Amygdala (tissue), 56 donors: ENCODE measurements at places on chromosomes 3 and 15.

- DNase-seq = no peak
Observed at GRCh38 chr15:84953726-84954125, 27.9 kb upstream of the PDE8A start.

DNA sequence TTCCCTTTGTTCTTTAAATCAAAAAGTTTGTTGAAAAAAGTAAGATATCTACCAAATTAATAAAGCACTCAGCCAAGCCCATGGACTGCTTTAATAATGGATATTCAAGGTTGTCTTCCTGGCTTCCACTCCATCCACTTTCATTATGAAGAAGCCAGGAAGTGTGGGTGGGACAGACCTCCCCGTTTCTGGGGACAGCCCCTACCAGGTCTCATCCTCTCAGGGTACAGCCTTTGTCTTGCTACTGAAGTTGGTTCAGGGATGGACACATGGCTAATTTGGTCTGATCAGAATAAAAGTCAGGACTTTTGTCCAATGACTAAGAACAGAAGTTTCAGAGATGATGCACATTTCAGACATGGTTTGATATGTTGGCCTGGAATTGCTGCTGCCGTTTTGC, 32.6 kb downstream of the CCNB2 start:
- DNase-seq = no peak

- DNase-seq = no peak
Observed at GRCh38 chr3:69320871-69321271, 65.0 kb downstream of the FRMD4B start.

DNA sequence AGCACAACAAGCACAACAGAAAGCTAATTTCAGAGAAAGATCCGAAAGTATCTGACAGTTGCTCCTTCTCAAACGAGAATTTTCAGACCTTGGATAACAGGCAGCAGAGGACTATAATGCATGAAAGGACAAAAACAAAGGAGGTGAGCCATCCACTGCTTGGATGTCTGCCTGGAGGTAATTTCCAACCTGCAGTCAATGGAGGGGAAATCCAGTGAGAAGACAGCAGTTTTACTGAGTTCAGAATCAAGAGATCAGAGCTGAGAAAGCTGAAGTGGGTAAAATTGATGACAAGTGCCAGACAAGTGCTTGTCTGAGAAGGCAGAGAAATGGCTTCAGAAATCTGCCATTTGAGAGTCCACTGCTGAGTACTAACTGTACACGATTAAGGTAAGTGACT, 22.1 kb downstream of the UBE3A start:
- DNase-seq = no peak

DNA sequence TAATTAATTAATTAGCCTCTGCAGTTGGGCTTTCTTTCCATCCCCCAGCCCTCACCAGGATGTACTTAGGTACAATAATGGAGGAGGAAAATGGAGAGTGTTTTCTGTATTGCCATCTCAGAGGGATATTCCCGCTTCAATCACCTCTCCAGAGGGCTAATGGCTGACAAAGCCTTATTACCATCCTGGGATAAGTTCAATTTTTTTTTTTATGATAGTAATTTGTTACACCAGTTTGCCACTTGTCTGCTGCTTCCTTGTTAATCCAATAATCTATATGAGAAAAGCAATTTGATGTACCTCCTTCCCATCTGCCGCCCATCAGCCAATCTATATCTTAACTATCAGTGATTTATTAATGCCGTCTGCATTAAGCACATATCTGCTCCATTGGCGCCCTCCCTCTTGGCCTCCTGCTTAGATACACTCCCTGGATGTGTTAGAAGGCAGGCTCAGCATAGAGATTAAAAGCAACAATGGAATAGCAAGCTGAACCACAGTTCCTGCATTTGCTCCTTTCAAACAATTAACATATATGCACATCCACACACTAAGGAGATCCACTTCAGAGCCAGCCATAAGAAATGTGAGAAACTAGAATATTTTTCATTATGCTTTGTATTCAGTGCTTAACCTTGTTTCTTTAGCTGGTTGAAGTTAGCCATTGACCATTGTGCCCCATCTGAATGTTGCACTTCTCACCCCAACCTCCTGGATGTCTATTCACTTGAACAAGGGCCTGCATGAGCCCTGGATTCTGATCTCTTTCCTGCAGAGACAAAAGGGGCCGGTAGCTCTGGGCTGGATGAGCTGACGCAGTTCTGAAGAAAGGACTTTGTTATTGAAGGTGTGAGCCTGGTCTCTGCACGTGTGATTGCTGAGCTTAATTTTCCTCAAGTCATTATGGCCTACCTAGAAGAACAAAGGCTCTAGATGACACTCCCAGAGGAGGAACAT, 237.3 kb upstream of the GAP43 start:
- no peak for DNase-seq

DNA sequence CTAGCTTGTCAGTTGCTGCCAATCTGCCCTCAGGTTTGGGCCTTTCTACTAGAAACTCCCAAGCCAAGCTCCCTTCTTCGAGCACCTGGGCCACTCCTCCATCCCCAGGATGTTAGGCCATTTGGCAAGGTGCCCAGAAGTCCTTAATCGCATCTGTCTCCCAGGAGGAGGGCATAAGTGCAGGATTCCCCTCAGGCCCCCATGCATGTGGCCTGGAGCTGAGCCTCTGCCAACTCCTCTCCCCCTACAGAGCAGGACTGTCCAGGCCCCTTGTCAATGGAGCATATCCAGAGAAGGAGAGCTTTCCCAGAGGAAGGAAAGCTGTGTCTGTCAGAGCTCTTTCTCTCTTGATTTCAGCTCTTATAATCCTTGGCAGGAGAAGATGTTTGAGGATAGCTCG, 182.6 kb upstream of the ROPN1 start:
- DNase-seq = no peak

DNA sequence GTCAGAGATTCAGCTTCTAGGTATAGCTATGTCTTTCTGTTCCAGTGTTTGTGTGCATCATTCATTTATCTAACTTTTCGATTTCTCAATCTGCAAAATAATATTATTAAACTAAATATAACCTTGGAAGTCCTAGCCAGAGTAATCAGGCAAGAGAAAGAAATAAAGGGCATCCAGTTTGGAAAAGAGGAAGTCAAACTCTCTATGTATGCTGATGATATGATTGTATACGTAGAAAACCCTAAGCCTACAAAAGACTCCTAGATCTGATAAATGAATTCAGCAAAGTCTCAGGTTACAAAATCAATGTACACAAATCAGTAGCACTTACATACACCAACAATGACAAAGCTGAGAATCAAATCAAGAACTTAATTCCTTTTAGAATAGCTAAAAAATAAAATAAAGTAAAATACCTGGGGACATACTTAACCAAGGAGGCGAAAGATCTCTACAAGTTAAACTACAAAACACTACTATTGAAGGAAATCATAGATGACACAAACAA, 718.2 kb downstream of the NTRK3 start:
- no peak for DNase-seq

DNA sequence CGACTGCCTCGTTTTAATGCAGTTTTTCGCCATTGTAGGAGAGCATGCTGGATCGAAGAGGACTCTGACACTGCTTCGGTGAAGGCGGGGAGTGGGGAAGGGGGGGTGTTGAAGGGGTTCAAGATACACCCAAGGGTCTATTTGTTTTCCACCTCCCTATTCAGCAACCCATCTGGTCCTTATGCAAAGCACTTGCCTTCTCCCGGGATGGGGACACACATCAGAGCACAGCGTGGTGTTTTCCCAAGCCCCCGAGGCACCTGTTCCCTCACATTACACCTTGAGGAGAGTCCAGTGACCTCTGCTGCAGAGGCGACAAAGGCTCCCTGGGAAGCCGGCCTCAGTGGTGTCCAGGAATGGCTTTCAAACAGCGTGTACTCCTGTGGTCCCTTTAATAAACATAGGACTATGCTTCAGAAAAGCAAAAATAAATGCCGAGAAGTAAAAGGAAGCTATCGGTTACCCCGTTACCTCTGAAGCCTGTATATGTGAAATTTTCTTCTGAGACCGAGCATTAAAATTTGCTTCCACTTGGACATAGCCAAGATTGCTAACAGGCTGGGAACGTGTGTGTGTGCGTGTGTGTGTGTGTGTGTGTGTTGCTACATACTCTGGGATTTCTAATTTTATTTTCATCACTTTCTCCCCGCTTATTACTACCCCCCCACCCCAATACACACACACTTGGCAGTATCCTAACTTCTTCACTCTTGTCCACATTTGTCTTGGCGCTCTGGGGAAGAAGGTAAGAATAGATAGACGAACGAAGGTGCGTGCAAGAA, 53.2 kb downstream of the CCDC54 start:
- DNase-seq = no peak

DNA sequence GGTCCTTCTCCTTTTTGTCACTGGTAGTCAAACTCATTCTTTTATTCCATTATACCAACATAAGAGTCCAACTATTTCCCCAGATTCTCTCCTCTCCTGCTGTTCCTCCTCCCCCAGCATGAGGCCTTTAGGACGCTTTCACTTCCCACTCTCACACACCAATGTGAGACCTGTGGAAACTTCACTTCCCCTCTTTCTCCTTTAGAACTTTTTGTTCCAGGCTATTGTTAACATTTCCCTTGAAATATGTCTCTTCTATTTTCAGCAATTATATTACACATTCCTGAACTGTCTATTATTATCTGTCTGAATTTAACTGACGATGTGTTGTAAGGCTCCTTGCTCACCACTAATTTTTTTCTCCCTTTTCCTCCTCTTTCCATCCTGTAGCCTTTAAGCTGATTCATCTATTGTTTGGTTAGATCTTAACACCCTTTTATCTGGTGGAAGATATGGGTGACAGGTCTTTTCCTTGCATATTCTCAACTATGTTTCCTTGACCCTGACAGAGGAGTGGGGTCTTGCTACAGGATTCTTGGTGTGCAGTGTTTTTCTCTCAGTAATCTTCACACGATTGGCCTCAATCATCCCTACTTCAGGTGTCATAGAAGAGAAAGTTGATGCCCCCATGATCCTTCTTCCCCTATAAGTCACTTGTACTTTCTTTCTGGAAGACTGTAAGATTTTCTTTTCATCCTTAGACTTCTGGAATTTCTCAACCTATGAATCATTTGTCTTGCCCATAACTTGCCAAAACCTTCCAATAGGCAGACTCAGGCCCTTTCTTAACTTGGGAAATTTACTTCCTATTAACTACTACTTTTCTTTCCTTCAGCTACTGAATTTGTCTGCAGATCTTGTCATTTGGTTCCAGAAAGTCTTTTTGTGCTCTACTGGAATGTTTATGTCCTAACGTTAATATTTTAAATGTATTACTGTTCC, 5.9 kb downstream of the CYP19A1 start:
- no peak for DNase-seq

- no peak for DNase-seq
Observed at GRCh38 chr15:99326235-99326634, 75.0 kb downstream of the LRRC28 start.

- DNase-seq = no peak
Observed at GRCh38 chr15:84766461-84767035, 18.2 kb downstream of the ZNF592 start.

DNA sequence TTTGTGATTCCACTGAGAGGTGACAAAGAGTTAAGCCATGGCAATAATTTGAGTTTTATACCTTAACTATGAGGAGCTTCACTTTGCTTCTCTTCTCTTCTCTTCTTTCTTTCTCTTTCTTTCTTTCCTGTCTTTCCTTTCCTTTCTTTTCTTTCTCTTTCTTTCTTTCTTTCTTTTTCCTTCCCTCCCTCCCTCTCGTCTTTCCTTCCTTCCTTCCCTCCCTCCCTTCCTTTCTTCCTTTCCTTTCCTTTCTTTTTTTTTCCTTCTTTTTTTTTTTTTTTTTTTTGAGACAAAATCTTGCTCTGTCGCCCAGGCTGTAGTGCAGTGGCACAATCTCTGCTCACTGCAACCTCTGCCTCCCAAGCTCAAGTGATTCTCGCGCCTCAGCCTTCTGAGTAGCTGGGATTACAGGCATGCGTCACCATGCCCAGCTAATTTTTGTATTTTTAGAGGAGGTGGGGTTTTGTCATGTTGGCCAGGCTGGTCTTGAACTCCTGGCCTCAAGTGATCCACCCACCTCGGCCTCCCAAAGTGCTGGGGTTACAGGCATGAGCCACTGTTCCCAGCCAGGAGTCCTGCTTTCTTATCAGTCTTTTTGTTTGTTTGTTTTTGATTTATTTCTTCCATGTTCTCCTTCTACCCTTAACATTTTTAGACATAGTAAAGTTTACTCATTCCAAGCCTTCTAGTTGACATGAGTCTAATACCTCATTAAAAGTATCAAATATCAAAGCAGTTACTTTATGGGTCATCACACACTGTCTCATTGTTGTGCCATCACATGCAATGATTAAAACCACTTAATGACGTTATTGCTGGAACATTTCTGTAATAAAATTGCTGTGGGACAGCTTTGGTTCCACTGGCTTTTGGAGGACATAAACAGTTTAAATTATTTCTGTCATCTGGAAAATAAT, 29.9 kb downstream of the SLC49A4 start:
- no peak for DNase-seq

DNA sequence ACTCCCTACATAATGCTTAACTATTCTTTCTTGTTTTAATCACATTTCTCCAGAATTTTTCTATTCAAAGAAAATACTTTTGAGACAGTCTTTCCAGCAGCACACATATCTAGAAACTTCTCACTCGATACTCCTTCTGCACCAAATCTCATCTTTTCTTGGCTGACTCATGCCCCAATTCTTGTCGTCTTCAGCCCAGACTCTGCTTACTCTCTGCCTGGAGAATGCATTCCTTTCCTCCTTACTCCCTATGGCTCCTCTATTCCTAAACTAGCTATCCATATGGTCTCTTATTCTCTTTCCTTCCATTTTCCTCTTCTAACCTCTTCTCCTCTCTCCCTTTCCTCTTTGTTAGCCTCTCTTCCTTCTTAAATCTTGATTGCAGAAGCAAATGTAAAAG, 158.7 kb downstream of the GBE1 start:
- DNase-seq = no peak

DNA sequence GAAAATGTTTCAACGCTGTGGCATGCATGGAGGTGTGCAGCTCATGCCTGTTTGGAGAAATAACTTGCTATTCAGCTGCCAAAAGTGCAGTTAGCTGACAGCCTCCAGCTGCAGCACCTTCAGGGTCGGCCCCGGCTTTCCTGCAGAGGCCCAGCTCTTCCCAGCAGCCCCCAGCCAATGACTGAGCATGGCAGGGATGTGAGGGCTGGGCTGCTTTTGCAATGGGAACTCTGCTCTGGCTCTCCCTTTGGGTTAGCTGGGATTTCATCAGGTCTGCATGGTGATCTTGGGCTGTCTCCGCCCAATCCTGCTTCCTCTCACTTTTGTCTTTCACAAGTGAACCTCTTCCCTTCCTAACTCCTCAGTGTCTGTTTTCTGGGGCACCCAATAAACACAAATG, 396.6 kb downstream of the EPHB1 start:
- DNase-seq = no peak
